ENCODE measurements at places on chromosomes 1 and 21.

GRCh38 chr21:19261731-19262376 lies 858.3 kb upstream of the TMPRSS15 start:
- DNase-seq: no peak

GRCh38 chr1:175919001-175919400 lies 175.6 kb upstream of the TNR start:
- no peak for DNase-seq

DNA sequence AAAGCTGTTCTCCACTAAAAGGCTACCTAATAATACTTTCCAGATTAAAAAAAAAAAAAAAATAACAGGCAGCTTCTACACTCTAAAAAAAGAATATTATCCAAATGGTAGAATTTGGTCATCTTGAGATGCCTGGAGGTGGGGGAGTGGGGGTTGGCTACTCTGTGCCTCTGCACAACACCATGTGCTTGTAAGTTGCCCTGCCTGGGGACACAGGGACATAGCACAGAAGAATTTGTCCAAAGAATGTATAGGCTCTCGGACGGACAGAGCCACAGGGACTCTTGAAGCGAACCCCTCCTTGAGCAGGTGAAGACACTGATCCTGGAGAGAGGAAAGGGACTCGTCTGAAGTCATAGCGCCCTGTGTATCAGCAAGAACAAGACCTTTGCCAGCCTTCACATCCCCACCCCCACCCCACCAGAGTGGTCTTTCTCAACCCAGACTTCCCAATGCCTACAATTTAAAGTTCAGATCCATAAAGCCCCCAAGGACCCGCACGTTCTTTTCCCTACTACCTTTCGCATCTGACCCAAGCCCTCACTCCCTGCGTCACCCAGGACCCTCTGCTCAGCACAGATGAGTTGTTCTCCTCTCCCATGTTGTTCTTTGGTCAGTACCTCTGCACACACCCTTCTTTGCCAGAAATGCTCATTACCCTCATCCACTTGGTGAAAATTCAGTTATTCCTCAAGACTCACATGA lies 72.6 kb downstream of the LGR6 start:
- no peak for DNase-seq

DNA sequence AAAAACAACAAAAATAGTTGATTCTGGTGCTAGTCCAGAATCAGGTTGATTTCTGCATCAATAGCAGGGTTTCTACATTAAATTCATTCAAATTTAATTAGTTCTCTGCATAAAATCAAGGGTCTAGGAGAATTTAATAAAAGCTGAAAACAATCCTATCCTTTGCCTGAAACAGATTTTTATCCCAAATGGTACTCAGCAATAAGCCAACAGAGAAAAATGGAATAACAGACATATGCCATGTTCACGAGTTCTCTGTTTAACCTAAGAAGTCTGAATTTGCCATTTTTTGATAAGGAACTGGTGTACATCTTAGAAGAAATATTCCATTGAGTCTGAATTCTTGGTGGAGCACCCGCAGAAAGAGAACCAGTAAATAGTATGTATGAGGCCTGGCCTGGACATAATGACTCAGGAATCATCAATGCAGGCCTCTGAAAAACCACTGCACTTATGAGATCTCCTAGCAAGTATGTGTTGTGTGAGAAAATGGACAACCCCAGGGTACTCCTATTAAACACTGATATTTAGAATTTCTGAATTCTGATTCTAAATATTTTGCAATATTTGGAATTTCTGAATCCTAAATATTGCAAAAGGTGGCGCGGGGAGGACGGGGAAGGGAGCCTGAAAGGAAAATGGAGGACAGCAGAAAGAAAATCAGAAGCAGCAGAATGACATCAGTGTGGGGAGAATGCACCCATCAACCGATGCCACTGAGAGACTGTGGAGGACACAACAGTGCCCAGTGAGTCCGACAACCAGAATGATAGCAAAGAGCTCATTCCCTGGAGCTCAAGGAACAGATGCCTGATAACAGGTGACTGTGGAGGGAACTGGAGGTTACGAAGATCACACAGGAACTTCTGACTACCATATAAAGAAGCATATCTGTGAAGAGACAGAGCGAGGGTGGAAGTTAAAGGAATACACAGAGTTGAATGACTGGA lies 97.6 kb downstream of the APP start:
- DNase-seq: no peak

DNA sequence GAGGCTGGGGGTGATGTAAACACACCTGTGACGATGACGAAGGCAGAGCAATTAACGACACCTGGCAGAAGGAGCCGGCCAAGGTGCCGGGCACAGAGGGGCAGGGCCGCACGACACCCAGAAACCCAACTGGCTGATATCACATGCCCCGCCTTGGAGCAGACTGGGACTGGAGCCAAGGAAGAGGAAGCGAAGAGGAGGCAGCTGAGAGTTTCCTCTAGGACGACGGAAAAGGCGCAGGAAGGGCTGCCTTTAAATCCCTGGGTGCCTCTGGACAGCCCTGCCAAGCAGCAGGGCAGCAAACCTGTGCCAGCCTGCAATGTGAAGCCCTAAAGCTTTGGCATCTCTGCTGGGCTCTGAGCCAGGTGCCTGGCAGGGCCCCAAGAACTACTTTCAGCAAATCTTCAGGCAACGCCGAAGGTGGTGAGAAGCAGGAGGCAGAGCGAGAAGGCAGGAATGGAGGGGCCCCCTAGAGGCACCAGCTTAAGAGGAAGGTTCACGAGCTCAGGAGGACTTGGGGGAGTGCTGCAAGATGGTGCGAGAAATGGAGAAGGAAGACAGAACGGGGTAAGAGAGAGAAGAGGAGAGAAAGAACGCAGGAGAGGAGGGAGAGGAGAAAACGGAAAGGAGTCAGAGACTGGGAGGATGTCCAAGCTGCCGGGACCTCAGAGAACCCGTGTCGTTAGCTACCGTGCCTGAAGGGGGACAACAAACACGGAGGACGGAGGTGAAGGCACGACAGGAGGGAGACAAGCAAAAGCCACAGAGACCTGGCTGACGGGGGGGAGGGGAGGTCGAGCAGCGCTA lies 25.3 kb upstream of the PEF1 start:
- peak; percentile 19 for DNase-seq

- no peak for DNase-seq
Observed at GRCh38 chr1:37438037-37438868, 36.1 kb upstream of the ZC3H12A start.

DNA sequence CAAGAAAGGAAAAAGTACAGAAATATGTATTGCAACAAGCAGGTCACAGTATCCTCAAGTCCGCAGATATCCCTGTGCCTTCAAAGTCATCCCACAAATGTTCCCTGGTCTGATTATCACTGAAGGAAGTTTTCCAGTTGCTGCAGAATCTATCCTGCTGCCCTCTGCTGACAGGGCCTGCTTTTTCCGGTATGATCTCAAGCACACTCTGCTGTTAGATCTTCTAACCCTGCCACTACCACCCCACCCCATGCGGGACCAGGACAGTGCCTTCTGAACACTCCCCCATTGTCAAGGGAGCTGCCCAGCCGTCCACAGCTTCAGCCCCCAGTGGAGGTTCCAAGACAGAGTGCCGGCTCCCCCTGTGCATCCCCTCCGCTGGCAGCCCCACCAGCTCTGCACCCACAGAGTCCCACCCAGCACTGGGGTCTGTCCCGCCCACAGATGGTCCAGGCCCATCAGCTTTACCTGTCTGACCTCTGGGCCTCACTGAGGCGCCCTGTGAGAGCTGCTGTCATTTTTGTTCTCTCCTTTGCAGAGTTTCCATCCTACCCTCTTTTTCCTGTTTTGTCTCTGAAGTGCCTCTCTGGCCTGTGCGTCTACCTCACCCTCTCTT lies 27.9 kb downstream of the FAM163A start:
- DNase-seq: no peak

GRCh38 chr21:44632067-44632466 lies 5.1 kb upstream of the KRTAP10-10 start:
- no peak for DNase-seq

DNA sequence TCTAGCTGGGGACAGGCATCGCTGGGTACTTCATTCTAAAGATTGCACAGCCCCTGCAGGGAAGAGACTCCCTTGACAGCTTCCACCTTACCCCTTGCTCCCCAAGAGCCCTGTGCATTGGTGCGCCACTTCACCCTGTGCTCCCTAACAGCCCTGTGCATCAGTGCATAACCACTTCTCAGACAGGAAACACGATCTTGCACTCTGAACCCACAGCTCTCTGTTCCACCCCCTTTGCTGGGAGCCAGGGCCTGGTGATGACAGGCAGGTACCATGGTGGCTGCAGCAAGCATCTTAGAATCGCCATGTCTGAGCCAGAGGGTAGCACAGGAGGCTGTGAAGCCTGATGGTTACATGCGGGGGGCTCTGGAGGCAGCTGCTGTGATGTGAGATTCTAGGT lies 5.0 kb downstream of the ALPL start:
- DNase-seq: no peak

GRCh38 chr1:10796029-10796944 lies at the start of gene CASZ1:
Gene CASZ1, minus strand, starts transcription at chr1:10796646. Its CDS starts 102,757 bp downstream, at chr1:10693889.
- no peak for DNase-seq

DNA sequence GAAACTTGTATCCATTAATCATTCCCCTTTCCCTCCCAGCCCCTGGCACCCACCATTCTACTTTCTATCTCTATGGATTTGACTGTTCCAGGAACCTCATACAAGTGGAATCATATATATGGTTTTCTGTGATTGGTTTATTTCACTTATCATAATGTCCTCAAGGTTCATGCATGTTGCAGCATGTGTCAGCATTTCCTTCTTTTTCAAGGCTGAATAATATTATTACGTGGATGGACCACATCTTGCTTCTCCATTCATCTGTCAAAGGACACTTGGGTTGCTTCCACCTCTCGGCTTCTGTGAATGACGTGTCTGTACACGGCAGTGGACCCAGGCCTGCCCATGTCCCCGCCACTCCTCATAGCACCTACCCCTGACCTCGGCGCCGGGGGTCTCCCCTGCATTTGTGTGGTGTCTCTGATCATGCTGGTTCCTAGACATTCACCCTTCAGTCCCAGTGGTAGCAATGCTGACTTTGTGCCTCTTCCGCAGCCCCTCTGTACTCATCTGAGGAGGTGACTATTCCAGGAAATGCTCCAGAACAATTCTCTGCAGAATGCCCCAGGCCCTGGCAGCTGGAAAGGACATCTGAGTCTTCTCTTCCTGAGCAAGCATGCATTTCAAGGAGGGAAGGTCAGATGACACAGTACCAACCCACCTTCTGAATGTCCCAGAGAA lies 136.9 kb downstream of the PSMG1 start:
- DNase-seq: no peak

DNA sequence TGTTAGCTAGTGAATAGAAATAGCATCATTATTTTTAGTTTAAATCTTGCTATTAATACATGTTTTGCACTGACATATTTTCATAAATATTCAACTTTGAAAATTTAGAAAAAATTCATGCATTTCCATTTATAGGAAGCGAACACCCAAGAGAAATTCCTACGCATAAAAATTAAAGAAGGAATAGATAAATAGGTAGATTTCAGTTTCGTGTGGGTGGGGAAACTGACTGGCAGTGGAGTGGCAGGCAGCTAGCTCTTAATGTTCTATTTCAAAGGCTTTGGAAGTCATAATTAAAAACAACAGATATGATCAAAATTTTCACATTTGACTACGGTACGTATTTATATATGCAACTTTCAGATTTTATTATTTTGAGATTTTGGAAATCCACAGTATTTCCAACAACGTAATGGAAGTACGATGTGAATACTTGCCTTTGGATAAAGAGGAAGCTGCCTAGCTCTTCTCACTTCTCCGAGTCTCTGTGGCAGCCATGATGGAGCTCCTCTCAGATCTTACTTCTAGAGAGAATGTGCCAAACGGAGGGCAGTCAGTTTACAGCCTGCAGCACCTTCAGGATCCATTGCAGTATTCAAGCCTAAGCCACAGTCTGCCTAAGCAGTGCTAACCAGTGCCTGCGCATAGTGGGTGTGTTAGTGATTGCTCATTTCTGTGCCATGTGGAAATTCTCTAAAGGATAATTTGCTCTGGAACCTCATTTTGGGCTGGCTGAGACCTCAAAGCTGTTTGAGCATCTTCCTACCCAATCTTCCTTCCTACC lies 62.9 kb upstream of the RGS4 start:
- no peak for DNase-seq

DNA sequence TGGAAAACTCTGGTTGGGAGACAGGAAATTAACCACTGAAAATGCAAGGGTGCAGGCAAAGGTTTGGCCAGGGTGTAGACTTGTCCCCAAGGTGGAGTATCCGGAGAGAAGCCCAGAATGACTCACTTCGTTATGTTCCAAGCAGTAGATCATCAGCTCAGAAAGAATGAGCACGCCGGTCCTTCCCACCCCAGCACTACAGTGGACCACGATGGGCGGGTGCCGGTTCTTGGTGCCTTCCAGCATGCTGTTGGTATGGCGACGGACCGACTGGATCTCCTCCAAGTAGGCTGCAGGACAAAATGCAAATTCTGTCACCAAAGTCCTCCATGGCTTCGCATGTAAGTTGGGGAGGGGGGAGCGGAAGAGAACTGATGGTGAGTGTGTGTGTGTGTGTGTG lies 83.4 kb downstream of the SMYD2 start:
- no peak for DNase-seq

GRCh38 chr1:24720152-24720551 lies 25.1 kb upstream of the CLIC4 start:
- DNase-seq: no peak

DNA sequence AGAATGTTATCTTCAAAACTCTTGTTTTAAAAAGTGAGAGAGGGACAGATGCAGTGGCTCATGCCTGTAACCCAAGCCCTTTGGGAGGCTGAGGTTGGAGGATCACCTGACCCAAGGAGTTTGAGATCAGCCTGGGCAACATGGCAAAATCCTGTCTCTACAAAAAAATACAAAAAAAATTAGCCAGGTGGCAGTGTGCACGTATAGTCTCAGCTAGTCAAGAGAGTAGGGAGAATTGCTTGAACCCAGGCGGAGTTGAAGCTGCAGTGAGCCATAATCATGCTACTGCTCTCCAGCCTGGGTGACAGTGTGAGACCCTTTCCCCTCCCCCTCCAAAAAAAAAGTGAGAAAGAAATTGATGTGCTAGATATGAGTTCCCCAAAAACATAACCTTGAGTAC lies 131.0 kb downstream of the KCNT2 start:
- DNase-seq: no peak

- DNase-seq: no peak
Observed at GRCh38 chr1:205072286-205072685, 12.0 kb downstream of the TMEM81 start.

Data from CD8-positive, alpha-beta memory T cell (primary cell).